ENCODE measurements at places on chromosomes 6 and 20. TPM values are rescaled to one million over a fixed set of nuclear protein-coding genes. Genes with fewer than 3 reads are reported as not detected.

Gene NRSN1
- not detected for total RNA-seq

Gene ECT2L
- total RNA-seq: not detected

Gene TUBE1
- 10.6 TPM for total RNA-seq

Gene BNIP5
- total RNA-seq: not detected

Gene FAM83C
- total RNA-seq: not detected

Gene GJA10
- not detected for total RNA-seq

Gene PSORS1C2
- total RNA-seq: not detected

Gene SLCO4A1
- total RNA-seq: 2.2 TPM

Gene RPS6KA2
- 57.4 TPM for total RNA-seq

Gene SLC44A4
- total RNA-seq: 1.9 TPM

Gene LY6G6F
- total RNA-seq: not detected

Gene ADAM33
- total RNA-seq: 0.33 TPM

Gene TMEM244
- not detected for total RNA-seq

Gene CCN5
- total RNA-seq: 0.25 TPM

Gene VSX1
- total RNA-seq: not detected

Gene SPTLC3
- total RNA-seq: 3.7 TPM

Gene ELOVL2
- total RNA-seq: under 0.01 TPM

Gene BPIFB1
- not detected for total RNA-seq

Gene ASXL1
- 24.8 TPM for total RNA-seq
